ENCODE measurements at places on chromosomes 4 and X. TPM values are rescaled to one million over a fixed set of nuclear protein-coding genes. Genes with fewer than 3 reads are reported as not detected.

Gene PAGE4
- total RNA-seq: 22.4 TPM

Gene AMMECR1
- 23.0 TPM for total RNA-seq

- DNase-seq: no peak
Measured at GRCh38 chr4:76738086-76738931, 159.6 kb downstream of the SOWAHB start.

DNA sequence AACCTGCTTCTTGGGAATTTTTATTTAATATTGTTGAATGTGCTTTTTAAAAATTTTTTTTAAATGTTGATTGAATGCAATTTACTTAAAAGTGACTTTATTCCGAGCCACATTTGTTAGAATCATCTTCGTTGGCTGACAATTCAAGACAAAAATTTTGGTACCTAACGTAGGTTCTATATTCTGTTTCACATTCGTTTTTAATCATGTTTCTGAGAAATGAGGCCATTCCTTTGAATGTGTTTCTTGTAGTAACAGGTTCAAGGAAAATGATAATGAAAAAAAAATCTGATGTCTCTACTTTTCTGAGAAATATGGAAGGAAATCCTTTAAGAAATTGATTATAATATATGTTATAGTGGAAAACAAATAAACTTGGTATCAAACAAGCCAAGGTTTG, 92.3 kb upstream of the DCLK2 start:
- no peak for DNase-seq

- no peak for DNase-seq
Measured at GRCh38 chr4:172947594-172947993, 221.0 kb upstream of the GALNT7 start.

GRCh38 chr4:5206016-5206790, 154.9 kb downstream of the STK32B start:
- no peak for DNase-seq
